ENCODE measurements at places on chromosomes 5 and 9. TPM values are rescaled to one million over a fixed set of nuclear protein-coding genes. Genes with fewer than 3 reads are reported as not detected.

- no peak for DNase-seq
- H3K4me3 ChIP-seq: no peak overlapping the region
- H3K36me3 ChIP-seq: no peaks in the 10 kb centered on the region
- peaks cover 5% of the 10 kb centered on the region for H3K4me1 ChIP-seq
- no peaks in the 10 kb centered on the region for H3K27me3 ChIP-seq
Observed at GRCh38 chr5:65923339-65923738, 3.0 kb upstream of the ERBIN start.

DNA sequence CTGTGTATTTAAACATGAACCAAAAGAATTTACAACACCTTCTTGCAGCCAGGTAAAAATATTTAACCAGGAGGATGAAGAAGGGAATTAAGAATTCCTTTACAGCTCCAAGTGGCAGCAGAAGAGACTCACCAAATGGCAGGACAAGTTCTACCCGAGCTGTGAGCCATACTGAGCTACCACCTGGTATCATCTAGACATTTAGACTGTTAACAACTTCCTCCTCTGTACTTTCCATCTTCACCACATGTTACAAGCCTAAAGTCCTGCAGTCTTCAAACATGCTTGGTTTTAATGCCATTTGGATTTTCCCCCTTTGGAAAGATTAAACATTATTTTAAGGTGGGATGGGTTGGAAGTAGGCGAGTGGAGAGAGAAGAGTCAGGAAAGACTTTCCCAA lies 190.2 kb downstream of the TRPM6 start:
- no peak overlapping the region for H3K27ac ChIP-seq
- H3K4me1 ChIP-seq: no peaks in the 10 kb centered on the region
- no peaks in the 10 kb centered on the region for H3K36me3 ChIP-seq
- no peak overlapping the region for H3K4me3 ChIP-seq
- H3K27me3 ChIP-seq: no peaks in the 10 kb centered on the region
- no peak for DNase-seq

DNA sequence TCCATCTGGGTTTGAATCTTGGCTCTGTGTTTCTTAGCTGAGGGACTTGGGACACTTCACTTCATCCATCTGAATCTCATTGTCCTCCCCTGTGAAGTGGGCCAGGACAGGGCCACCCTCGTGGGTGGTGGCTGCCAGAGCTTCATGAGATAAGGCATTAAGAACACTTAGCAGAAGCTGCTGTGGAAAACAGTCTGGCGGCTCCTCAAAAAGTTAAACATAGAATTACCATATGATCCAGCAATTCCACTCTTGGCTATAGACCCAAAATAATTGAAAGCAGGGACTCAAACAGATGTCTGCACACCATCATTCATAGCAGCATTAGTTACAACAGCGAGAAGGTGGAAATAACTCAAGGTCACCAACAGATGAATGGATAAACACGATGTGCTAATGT lies 42.4 kb upstream of the GGTA1 start:
- H3K27ac ChIP-seq: no peak overlapping the region
- H3K27me3 ChIP-seq: no peaks in the 10 kb centered on the region
- H3K4me3 ChIP-seq: no peak overlapping the region
- peak; percentile 71 for DNase-seq
- H3K36me3 ChIP-seq: no peaks in the 10 kb centered on the region

DNA sequence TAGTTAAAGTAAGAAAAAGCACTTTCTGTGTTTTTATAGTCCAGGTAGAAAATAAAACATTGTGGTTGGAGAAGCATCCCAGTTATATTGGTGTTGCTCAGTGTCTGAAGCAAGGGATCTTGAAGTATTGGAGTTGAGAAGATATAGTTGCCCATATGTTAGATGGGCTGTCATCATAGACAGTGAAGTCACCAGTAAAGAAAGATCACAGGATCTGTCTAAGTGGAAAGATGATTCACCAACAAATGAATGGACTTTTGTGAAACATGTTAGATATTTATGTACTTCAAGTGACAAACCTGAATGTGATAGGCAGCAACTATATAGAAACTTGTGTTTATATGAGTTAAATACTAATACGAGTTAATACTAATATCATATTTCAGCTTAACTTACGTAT lies 11.7 kb downstream of the OGN start:
- no peaks in the 10 kb centered on the region for H3K27me3 ChIP-seq
- H3K4me3 ChIP-seq: no peak overlapping the region
- no peak for DNase-seq

DNA sequence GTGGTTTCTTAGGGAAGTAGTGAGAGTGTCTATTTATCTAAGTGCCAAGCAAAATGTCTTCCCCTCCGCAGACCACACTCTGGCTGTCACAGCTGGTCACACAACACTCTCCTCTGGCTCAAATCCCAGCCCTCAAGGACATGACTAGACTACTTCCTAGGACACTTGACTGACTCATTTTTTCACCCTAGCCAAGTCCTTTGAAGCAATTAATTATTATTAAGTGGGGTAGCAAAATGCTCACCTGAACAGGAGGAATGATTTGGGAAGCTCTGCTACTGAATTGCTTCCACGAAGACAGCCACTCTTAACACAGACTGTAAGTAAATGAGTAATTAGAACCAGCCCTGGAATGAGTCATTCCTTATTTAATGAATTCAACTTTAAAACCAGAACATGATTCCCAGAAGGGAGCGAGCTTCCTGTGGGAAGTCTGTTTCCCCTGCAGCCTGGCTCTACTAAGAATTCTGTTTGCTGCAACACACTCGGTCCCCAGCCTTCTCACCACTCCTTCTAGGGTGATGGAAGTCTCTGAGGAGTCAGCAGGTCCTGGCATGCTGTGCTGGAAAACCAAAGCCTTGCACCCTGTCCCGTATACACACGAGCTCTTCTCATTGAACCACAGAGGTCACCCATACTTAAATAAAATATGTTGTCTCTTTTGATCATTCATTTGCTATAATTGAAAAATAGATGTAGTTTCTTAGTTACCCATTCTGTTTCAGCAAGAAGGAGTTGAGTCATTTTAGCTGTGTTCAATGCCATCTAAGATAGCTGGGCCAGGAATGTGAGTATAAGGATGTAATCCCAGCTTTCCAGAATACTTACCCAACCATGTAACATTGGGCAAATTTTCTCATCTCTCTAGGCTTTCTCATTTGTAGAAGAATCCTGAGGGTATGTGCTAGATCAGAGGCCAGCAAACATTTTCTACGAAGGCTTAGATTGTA lies 218.6 kb upstream of the RASEF start:
- H3K27me3 ChIP-seq: no peaks in the 10 kb centered on the region
- peaks cover 34% of the 10 kb centered on the region for H3K4me1 ChIP-seq
- no peaks in the 10 kb centered on the region for H3K36me3 ChIP-seq
- H3K4me3 ChIP-seq: no peak overlapping the region
- DNase-seq: peak; percentile 70

- H3K27ac ChIP-seq: no peak within 1 kb of the TSS
- peak within 1 kb of the TSS; percentile 41 for H3K4me3 ChIP-seq
- no peaks in the 10 kb centered on the region for H3K36me3 ChIP-seq
- peaks cover 19% of the 10 kb centered on the region for H3K4me1 ChIP-seq
- H3K27me3 ChIP-seq: peaks cover 77% of the 10 kb centered on the region
Observed at GRCh38 chr5:135578685-135579341, at the start of gene CXCL14. Gene CXCL14, minus strand, starts transcription at chr5:135578991. Its CDS starts 213 bp downstream, at chr5:135578778.

The MRPL36 gene
- polyA plus RNA-seq: 28.1 TPM

The NRG2 gene
- polyA plus RNA-seq: 0.82 TPM
